Activated naive CD4-positive, alpha-beta T cell (primary cell): ENCODE measurements at places on chromosomes 1 and 21.

DNA sequence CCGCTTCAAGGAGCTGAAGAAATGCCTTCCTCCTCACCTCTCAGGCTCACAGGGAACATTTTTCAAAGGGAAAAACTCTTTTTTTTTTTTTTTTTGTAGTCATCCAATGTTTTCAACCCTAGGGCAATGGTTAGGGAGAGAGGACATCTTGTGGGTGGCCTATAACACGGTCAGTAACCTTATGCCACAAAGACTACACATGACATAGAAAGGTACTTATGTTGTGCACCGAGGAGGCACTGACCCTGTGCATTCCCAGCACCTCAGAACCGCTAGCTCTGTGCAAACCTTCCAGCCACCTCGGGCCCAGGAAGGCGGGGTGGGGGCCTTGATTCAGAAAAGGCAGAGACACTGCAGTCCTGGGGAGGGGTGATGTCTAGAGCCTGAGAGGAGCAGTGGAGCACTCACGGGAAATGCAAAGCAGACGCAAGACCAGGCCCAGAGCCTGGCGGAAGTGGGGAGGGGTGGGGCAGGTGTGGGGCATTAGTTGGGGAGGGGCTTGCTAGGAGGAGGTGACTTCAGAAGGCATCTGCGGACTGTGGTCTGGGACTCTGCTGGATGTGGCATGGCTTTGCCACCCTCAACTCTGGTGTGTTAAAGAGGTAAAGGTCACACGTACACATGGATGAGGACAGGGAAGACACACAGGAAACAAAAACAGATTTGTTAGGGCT, 68.6 kb downstream of the MDM4 start:
- no peak for DNase-seq

- peak; percentile 47 for DNase-seq
These were observed at the start of gene HS2ST1 for GRCh38 chr1:86914601-86914997. Gene HS2ST1, plus strand, starts transcription at chr1:86914635.

GRCh38 chr1:175116210-175116798, 48.7 kb downstream of the TNN start:
- DNase-seq = no peak

- no peak for DNase-seq
These were observed 40.0 kb downstream of the LTN1 start for GRCh38 chr21:28952686-28953085.

GRCh38 chr1:23696335-23696989, 4.9 kb downstream of the RPL11 start:
- no peak for DNase-seq

- no peak for DNase-seq
These were observed 36.6 kb downstream of the FMO4 start for GRCh38 chr1:171350594-171350993.
